ENCODE measurements at places on chromosomes 13 and 19.

DNA sequence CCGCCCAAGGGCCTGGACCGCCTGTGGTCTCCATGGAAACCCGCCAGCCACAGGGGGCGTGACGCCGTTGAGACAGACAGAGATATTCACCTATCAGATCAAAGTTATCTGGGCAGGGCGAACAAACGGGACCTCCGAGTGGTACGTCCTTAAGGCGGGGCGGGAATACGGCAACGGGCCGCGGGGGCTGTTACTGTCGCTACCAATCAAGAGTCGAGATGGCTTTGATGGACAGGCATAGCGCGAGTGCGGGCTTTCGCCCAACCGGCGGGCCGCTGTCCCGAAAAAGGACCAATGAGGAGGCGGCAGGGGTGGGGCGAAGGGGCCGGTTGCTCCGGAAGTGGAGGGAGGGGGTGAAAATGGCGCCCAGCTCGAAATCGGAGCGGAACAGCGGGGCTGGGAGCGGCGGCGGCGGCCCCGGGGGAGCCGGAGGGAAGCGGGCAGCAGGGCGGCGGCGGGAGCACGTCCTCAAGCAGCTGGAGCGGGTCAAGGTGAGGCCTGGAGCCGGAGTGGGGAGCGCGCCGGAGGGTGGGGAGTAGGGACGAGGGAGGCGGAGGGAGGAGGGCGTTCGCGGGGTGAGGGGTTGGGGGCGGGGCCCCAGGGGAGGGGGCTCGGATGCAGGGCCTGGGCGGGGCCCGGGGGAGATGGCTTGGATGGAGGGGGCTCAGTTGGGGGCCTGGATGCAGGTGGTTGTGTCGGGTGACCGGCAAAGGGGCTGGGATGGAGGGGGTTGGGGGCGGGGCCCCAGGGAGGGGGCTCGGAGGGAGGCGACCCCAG lies at the start of gene DCAF15:
DCAF15 (plus strand) TSS at position 356 of the 777 bp plus-strand sequence; CDS start at position 360, 4 bp downstream.
- peak; percentile 98 for DNase-seq

GRCh38 chr13:107185889-107186288 lies 618.0 kb upstream of the ARGLU1 start:
- DNase-seq, result no peak

DNA sequence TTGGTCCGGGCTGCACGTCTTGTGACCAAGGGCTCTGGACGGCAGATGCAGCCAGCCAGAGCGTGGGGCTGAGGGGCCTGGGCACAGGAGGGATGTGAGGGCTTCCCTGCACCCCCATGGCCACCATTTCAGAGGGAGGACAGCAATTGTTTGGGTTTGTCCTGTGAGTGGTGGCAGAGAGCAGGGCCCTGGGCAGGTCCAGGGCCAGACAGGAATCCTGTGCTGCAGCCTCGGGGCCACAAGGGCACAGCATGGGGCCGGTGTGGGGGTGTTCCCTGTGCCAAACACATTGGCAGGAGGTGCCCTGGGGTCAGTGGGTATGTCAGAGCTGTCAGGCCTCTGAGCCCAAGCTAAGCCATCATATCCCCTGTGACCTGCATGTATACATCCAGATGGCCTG lies 32.2 kb downstream of the WTIP start:
- no peak for DNase-seq

DNA sequence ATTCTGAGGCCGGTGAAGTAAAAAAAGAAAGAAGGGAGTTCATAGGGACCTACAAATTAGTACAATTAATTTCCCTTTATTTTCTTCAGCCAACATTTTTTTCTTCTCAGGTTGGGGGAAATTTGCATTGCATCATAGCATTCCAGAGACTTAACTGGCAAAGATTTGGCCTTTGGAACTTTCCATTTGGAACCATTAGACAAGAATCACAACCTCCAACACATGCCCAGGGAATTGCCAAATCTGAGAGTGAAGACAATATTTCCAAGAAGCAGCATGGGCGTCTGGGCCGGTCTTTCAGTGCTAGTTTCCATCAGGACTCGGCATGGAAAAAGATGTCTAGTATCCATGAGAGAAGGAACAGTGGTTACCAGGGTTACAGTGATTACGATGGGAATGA lies 6.4 kb upstream of the ERCC5 start:
- DNase-seq, result no peak

DNA sequence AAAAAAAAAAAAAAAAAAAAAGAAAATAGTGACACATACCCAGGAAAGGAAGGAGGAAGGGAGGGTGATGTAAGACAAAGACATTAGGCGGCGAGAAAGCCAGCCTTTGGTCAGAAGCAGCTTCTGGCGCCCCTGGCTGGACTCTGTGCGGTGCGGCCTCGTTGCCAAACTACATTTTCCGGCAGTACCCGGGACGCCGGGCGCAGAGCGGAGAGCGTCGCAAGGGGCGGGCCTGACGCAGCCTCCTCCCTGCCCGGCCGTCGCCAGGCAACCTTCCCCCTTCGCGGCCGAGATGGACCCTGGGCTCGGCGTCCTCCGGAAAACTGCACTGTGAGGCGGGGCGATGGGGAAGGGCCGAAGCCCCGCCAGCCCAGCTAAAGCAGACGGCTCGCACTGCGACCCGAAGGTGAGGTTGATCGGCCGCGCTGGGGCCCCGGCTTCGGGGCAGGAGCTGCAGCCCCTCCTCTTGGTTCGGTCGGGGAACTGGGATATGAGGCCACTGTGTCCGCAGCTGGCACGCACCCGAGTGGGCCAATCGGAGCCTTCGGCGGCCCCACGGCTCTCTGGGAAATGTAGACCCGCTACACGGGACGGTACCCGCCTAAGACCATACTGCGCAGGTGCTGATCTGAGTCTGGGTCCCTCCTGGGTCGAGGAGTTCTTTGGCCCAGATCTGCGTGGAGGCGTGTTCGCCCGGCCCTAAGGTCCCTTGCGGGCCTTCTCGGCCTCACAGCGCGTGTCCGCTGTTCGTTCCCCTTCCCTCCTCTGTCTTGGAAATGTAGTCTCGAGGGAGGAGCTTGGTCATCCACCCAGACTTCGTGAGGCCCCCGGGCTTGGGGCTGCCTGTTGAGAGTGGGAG lies 2.3 kb upstream of the MZF1 start:
- DNase-seq, result peak; percentile 81

- no peak for DNase-seq
Observed at GRCh38 chr19:16582486-16583261, 10.5 kb upstream of the SLC35E1 start.

DNA sequence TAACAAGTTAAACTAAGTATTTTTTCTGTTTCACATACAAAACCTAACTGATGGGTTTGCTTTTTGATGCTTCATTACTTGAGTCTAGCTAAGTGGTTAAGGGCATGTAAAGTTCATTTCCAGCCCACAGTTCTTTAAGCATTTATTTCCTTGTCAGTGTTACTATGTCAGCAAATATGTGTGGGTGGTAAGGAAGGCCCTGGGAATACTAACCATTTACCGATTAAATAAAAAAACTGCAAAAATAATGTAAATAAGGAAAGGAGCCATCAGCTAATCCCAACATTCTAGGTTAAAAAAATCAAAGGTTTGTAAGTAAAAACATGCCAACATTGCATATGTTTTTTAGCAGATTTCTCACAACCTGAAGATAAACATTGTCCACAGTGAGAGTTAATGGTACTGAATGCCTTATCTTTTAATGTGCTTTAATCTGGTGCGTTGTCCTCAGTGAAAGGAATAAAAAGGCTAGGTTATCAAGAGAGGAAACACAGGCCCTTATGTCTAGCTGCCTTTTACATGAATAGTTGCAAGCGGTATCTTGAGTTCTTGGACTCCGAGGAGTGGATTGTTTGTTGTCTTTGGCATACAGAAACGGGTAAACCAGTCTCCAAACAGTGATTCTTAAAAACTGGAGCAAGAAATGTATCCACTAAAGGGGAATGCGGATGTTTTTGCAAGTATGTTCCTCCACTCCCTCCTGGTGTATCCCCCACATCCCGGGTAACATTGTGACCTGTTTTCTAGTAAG lies 949.6 kb upstream of the SLC10A2 start:
- no peak for DNase-seq

- DNase-seq, result no peak
Observed at GRCh38 chr13:114002009-114002544, 28.2 kb upstream of the C13orf46 start.

DNA sequence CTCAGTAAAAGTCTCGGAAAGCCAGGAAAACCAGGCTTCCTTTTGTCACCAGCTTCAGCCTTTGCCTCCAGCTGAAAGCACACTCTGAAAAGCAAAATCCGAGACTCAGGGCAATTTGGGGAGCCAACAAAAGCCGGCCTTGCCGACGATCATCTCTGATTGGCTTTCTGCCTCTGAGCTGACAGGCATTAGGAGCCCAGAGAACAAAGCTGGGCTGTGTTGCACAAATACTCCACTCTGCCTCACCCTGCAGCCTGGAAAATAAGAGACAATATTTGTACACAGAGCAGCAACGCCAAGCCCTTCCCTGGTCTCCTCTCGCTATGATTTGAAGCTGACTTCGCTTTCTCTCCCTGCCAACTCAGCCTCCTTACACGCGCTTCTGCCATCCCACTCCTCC lies 46.9 kb downstream of the CACNA1A start:
- DNase-seq, result no peak

- no peak for DNase-seq
Observed at GRCh38 chr19:40286971-40287421, 1.9 kb upstream of the AKT2 start.

DNA sequence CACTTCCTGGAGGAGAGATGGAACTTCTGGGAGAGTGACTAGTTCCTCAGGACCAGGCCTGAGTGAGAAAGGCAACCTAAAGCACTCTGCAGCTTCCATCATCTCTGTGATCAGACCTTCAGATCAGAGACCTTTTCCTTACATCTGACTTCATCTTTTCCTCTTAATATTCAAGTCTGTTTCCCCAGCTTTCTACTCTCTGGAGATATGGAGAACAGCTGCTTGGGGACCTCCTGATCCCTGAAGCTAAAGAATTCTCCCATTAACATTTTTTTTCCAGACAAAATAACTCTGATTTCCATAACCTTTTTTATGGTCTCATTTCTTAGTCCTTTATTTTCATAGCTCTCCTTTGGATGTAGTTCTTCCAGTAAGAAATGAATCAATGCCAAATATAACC lies 133.4 kb upstream of the FNDC3A start:
- DNase-seq, result no peak

- DNase-seq, result no peak
Observed at GRCh38 chr19:39059302-39059701, 24.9 kb upstream of the ACP7 start.

DNA sequence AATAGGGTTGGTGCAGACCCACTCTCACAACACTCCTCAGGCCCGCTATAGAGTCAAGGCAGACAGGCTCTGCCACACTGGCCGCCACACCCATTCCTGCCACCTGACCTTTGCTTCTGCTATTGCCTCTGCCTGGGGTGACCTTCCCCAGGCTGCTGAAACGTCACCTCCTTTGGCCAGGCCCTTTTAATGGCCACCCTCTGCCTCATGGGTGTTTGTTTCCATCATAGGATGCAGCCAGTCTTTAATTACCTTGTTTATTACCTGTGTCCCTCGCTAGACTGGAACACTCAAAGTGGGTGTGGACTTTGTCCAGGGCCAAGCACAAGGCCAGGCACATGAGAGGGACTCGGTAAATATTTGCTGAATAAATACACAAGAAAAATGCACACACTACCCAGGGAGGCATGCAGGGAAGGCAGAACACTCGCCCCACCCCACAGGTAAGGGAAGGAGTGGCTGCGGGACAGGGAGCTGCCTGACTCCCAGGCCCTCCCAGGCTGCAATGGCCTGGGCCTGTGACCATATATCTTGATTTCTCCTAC lies 3.2 kb downstream of the LSM4 start:
- no peak for DNase-seq

GRCh38 chr13:98221234-98221633 lies 44.2 kb upstream of the RNF113B start:
- DNase-seq, result no peak

DNA sequence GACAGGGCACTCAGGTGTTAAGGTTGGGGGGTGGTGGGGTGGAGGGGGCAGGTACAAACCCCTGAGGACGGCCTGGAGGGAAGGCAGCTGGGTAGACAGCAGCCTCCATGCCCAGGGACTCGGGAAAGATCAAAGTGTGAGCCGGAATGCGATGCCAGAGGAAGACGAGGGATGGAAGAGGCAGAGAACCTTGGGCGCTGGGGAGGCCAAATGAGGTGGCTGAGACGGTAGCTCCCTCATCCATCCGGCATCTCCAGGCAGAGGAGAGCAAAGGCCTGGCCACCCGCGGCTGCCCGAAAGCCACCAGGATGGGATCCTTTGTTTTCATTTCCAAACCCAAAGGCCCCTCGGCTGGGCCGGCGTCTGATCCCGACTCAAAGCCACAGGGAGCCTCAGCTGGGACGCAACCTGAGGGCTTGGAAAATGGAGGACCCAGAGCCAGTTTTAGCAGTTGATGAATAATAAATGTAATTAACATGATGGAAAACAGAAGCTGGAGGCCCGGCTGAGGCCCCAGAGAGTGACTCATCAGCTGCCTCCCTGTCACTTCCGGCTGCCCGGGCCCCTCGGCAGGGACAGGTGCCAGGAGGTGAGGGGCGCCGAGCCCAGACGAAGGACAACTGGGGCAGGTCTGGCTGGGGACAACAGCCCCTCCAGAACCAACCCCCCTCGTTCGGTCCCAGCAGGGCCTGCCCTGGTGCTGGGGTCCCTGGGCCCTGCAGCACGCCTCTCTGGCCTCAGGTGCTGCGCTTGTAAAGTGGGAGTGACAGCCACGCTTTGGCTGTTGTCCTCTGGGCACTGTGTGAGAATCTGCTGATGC lies 61.6 kb downstream of the CEBPG start:
- no peak for DNase-seq
